ENCODE measurements at places on chromosomes 7 and 10. TPM values are rescaled to one million over a fixed set of nuclear protein-coding genes. Genes with fewer than 3 reads are reported as not detected.

GRCh38 chr7:74149603-74150002, 24.6 kb upstream of the EIF4H start:
- no peak for DNase-seq

- peak; percentile 19 for DNase-seq
These were observed 51.8 kb downstream of the GALNT11 start for GRCh38 chr7:152076940-152077933.

- peak; percentile 28 for DNase-seq
These were observed 449.6 kb downstream of the GRM8 start for GRCh38 chr7:126803060-126803665.

PARD3 gene
- total RNA-seq, result 41.8 TPM

DNA sequence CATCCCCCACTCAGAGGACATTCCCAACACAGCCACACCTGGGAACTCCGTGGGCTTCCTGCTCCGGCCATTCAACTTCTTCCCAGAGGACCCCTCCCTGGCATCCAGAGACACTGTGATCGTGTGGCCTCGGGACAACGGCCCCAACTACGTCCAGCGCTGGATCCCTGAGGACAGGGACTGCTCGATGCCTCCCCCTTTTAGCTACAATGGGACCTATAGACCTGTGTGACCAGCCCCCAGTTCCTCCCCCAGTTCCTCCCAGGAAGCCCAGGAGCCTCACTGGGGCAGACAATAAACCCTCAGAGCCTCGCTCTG, 8.6 kb downstream of the AOC1 start:
- no peak for DNase-seq

- DNase-seq, result no peak
These were observed 22.7 kb downstream of the INPP5A start for GRCh38 chr10:132560241-132560731.
